ENCODE measurements at places on chromosomes 12 and 14.

DNA sequence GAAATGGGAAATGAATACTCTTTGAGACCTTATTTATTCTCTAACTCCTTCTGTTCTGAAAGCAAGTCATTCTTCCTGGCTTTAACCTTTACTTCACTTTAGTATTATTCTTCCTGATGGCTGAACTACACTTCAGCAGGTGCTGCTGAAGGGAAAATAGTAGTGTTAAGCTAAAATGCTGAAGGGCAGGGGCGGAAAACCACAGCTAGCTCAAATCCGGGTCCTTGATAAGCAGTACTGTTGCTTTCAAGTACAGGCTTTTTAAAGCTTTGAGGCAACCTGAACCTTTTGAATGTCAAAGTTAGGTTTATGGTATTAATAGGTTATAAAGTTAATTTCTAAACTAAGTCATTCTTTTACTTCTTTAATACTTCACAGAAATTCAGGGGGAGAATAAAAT is 10.7 kb downstream of the CCDC196 start:
- DNase-seq = no peak

GRCh38 chr12:69066492-69067373 is 133.8 kb upstream of the CPM start:
- no peak for DNase-seq

GRCh38 chr12:111099186-111099585 is 178.8 kb upstream of the MYL2 start:
- DNase-seq = no peak

DNA sequence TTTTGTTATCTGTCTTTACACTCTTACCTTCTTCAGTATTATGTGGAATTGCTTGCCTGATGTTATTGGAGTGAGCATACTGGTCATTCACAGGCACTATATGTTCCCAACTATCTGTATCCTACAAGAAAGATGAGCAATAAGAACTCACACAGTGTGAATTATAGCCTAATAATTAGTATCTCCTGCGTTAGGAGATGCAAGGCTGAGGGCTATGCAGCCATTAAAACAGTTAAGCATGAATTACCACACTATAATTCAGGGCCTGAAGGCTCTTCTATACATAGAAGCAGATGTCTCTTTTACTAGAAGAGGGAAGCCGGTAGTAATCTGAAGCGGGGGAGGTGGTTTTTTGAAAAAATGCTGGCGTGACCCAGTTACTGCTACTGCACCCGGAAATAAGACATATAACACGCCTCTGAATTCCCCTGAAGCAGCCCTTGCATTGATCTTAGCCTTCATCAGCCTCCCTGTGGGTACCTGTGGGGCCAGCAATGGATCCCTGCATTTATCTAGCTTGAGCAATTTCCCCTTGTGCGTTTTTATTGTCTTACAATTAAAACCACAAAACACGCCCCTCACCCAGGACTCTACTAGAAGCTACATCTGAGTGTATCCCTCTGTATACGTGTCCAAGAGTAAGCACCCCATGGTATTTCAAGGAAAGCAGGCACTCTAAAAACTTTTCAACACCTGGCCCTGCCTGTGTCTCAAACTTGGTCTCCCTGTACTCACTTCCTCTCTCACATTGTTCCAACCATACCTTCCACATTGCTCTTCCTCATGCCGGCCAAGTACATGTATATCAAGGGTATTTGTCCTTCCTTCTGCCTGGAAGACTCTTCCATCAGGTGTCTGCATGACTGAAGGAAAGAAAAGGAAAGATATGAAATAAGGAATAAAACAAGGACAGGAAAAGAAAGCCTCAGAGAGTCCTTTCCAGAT is 210.9 kb upstream of the ARID2 start:
- DNase-seq = peak; percentile 2

DNA sequence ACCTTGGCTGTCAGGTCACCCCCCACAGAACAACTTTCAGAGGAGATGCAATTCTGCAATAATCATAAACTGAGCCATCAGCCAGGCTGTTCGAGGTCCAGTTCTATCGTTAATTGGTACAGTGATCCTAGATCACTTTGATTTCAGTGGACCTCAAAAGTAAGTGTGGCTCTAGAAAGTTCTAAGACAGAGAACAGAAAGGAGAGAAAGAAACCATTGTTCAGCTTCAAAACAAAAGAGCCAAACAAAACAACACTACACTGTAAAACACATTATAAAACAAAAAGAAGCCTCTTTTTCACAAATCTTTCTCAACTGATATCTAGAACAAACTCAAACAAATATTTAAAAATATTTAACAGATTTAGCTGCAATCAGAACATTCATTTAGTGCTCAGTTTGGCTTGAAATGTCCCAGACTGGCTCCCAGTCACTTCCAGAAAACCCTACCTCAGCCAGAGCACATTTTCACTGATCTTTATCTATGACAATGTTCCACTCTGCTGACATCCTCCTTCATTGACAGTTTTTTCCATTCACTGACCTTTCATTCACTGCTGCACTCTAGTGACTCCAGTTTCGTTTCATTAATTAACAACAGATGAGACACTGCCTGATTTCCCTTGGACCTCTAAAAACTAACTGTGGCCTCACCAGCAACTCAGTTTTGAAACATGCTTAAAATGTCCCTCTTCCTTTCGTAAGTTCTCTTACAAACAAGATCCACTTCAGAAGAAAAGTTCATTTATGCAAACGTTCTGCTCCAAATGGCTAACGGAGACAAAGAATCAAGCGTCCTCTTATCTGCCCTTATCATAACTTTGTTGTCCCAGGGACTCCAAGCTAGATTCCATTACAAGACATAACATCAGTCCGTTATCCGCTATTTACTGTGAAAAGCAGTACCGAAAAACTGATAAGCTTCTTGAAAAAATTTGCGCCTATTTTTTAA is 56.8 kb downstream of the DUSP16 start:
- no peak for DNase-seq

GRCh38 chr12:122558745-122559641 is 31.9 kb downstream of the KNTC1 start:
- no peak for DNase-seq

GRCh38 chr12:1161197-1161596 is 170.2 kb downstream of the ERC1 start:
- no peak for DNase-seq

DNA sequence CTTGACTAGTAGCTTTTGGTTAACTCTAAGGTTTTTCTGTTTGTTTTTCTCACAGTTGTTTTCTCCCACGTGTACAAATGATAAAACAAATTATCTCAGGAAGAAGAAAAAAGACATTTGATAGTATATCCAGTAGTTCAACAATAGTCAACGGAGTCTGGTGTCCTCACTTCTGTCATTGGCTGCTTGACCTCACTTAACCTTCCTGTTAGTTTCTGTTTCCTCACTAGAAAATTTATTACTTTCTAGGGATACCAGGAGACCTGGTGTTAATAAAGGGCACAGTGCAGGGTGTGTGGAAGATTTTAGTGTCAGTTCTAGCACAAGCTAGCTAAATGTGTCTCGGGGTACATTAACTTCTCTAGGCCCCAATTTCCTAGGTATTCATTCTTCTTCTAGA is 116.0 kb downstream of the PRKCH start:
- DNase-seq = no peak

DNA sequence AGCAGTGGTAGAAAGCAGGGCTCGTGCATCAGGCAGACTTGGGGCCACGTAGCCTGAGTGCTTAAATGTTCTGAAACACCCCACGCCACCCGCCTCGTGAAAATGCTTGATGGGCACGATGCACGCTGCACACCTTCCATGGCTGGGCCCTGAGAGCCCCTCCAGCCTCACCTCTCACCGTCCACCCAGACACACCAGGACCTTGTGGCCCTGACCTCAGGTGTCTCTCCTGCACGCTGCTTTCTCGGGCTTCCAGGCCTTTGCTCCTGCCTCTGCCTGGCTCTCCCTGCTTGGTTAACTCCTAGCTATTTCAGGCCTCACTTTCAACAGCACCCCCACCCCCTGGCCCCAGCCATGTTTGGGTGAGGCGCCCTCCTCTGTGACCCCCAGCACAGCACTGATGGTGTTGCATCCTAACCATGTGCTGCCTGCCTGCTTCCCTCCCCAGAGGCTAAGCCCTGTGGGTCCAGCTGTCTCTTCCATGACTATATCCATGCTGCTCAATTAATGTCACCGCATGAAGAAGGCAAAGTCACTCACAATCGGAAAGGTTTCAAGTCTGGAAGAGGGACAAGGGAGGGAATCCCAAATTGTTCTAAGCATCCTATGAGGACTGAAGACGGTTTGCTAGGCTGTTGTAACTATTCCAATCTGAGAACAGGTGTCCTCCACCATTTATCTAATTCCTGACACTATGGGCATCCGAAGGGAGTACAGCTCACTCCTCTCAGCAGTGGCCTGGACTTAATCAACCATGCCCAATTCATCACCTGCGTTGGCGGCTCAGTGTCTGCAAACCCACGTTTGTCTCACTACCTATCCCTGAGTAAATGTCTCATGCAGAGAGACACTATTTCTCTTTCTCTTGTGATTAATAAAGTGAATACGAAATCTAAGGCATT is 82.2 kb downstream of the CCDC88C start:
- DNase-seq = no peak

DNA sequence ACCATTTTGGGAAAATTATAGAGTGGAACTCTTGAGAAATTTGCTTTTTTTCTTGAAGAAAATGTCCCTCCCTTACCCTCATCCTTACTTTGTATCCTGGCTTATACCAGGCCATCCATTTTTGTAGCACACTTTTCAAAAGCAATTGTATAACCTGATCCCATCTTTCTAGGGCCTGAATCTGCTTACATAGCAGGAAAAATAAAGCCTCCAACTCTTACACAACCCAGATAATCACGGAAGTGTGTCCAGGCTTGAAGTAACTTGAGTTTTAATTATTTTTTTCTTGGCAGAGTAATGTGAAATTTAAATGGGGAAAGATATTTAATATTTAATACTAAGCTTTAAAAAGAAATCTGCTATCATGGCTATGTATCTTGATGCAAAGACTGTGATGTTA is 23.0 kb downstream of the SERPINA3 start:
- no peak for DNase-seq

- DNase-seq = no peak
These were observed 159.4 kb downstream of the TSPAN9 start for GRCh38 chr12:3236345-3237187.
